ENCODE measurements at places on chromosomes 13 and 19.

DNA sequence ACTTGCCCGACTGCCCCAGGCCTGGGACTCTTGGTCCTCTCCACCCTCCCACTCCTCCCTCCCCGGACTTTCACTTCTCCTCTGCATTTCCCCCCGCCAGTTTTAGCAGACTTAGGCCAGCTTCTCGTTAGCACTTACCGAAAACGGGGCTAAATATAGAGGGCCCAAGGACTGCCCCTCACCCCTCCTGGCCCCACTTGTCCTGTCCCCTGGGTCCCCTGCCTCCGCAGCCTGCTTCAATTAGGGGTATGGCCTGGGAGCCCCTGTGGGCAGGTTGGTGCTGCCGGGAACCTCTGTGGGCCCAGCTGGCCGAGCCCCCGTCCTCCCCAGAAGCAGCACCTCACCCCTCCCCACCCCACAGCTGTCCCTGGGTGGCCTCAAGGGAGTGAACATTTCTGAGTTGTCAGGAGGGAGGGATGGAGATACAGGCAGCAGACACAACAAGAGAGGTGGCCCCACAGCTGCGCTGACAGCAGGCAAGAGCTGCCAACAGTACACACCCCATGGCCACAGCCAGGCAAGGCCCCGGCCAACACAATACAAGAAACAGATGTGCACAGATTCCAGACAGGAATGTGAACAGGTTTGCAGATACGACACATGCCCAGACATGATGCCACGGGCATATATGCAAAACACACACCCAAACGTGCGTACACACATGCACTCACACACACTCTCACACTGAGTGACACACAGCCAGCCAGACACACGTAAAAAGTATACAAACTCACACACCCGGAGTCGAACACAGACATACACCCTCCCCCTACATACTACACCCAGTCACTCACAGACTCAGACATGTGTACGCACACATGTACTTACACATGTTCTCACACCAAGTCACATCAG, 2.6 kb downstream of the POU2F2 start:
- DNase-seq: no peak

DNA sequence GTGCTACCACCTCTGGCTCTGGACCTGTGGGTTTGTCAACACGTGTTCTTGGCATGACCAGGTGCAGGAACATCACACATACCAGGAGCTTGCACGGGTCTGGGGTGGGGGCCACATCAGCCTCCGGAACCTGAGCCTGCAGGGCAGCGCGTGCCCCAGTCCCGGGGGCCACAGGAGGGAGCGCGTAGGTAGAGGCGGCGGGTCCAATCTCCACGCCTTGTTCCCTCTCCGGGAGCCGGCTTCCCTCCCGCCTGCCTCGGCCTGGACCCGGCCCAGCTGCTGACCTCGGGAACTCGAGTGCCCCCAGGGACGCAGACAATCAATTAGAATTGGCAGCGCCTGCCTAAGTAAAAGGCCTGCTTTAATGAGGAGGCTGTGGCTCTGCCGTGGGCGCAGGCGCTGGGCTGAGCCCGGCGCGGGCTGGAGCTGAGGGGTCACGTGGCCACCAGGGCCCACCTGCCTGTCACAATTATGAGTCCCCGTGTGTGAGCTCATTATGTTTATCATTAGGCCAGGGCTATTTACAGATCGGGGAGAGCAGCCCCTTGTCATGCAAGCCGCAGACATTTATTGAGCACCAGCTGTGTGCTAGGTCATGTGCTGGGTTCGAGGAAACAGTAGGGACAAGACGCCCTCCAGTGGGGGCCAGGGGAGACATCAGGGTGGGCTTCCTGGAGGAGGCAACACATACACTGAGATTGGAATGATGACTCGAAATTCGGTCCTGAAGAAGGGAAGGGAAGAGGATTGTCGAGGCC, 32.2 kb upstream of the TNFAIP8L1 start:
- DNase-seq: peak; percentile 92

DNA sequence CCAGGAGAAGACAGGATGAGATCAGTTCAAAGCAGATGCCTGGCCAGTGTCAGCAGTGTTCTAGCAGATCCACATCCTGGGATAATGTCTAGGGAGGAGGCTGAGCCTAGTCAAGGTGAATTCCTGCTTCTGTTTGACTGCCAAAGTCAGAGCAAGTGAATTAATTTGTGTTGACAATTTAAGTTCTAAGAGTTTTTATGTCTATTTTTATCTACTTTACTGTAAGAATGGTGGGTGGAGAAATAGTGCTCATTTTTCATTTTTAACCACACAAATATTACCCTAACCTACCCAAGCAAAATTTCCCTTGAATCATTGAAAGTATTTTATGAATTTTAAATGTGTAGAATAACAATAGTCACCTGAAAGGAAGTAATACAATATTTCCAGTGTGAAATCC, 207.6 kb upstream of the SLC10A2 start:
- DNase-seq: no peak

DNA sequence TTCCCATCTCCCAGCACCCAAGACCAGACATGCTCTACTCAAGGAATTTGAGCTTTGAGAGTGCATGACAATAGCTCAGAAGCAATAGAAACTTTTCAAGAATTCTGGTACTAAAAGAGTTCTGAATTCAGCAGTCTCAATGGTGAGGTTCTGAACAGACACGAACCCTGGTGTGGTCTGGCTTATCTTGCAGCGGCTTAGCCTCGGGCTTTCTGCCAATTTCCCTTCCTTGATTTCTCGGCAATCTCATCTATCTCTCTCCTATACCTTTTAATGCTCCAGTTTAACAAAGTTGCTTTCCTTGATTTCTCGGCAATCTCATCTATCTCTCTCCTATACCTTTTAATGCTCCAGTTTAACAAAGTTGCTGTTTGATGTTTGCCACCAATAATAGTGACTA, 174.6 kb downstream of the SPRY2 start:
- no peak for DNase-seq

DNA sequence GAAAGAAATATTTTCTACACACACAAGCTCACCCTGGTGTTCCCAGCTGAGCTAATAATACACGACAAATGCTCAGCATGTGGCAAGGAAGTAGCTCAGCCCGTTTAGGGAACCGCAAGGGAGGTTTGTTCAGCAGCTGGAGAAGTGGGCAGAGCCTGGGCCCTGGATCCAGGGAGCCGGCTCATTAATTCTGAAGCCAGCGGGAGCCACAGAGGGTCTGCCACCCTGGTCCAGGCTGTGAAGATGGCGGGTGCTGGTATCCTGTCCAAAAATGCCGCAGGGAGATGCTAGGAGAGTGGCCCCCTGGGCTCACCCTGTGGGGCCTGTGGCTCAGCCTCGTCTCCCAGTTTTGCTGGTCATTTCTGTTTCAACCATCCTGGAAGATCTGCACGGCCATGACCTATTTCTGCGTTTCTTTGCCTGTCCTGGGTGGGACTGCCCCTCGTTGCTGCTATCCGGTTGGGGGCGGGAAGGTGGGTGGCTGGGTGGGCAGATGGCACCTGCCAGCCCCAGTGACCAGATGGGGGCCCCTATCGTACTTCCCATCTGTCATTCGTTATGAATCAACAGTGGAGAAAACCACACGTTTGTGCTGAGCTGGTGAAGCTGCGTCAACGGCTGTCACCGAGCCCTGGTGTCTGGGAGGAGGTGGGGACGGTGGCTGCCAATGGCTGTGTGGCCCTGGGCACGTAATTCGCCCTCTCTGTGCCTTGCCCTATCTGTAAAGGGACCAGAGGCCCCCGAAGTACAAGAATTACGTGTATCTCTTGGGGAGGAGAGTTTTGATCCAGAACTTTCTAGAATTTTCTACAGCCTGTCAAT, 2.7 kb upstream of the GNA15 start:
- DNase-seq: no peak

DNA sequence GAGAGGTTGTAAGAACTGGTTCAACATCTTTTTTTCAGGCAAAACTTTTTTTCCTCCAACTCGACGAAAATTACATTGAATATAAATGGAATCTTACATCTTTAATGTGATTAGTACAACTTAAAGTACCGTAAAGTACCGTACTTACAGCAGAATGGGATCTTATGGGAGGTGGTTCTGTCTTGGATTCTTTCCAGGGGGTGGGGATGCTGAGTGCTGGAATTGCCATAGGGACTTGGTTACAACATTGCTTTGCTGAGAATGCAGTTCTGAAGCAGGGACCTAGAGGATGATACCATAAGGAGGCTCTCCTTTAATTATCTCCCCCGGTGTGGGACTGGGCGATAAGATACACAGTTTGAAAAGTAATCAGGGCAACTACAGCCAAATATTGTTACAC, 186.4 kb downstream of the KLF5 start:
- DNase-seq: no peak

- peak; percentile 84 for DNase-seq
Observed at GRCh38 chr19:10461047-10461949, 41.0 kb downstream of the PDE4A start.

DNA sequence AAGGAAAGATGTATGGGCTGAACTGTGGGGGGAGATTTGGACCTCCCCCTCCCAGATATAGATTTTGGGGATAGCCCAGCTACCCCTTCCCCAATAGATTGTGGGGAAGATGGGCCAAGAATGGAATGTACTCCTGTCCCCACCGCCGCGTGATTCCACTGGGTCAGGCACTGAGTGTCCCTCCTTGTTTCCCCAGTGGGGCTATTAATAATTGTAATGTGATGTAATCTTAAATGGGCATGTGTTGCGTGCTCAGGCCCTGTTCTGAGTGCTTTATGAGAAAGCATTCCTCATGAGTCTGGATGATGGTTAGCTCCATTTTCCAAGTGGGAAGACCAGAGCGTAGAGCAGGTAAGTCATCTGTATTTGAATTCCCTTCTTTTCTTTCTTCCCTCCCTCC, 1.4 kb downstream of the PSMD8 start:
- no peak for DNase-seq

DNA sequence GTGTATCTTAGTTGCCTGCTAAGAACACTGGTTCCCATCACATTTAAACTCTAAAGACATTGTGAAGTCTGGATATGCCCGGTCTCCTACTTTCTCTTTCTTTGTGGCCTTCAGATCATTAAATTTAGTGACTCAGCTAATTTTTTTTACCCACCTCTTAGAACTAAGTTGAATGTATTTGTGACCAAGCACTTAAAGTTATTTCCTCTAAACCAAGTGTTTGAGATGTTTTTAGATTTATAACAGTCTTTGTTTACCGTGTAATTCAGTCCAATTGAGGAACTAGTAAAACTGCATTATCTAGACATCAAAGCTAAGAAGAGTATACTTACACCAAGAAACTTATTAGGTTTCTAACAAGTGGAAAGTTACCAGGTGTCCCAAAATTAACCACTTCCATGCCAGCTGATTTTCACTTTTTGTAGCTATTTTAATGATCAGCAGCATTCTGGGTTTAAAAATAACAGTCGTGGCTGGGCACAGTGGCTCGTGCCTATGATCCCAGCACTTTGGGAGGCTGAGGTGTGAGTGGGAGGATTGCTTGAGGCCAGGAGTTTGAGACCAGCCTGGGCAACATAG, 53.1 kb downstream of the ARHGAP35 start:
- DNase-seq: no peak
